Upper lobe of left lung (tissue), 6 donors: ENCODE measurements at places on chromosomes 13 and 19. TPM values are rescaled to one million over a fixed set of nuclear protein-coding genes. Genes with fewer than 3 reads are reported as not detected.
A peak's percentile ranks its signal among the peaks of the same experiment; 100 is the strongest.

Gene DACH1
- 6.1 TPM for total RNA-seq

Gene DKKL1
- total RNA-seq: 0.40 TPM

Gene CAMSAP3
- 22.9 TPM for total RNA-seq

Gene GTF2F1
- total RNA-seq: 53.4 TPM

Gene TLE2
- 94.3 TPM for total RNA-seq

Gene GIPR
- total RNA-seq: 5.3 TPM

DNA sequence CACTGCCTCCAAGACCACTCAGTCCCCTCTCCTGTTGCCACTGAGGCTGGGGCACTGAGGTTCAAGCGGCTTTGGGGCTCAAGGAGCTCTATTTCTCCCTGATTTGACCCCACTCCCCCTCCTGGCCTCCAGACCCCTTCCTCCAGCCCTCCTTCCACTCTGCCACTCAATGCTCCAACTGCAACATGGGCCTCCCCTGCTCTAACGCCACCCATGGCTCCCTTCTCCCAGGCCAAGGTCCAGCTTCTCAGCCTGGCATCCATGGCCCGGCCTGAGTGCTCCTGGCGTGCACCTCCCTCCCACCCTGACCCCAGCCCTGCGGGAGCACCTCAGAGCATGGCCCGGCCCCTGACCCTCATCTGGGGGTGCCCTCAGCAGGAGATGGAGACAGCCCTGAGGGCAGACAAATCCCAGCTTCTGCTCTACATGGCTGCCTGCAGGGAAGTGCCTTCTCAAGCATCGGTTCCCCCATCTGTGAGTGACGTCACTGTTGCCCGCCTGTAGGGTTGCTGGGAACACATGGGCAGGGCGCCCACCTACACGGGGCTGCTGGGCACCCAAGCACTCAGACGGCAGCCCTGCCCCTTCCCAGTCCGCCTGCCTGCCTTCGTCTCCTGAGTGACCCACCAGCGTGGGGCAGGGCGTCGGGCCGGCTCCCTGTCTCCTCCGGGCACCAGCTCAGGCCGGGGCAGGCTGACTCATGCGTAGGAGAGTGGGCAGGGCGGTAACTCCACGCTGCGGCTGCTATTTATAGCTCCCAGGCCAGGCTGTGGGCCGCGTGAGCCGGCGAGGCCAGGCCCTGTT, 1.6 kb upstream of the DIRAS1 start:
- H3K27me3 ChIP-seq: peaks cover 18% of the 10 kb centered on the region
- peaks cover 21% of the 10 kb centered on the region for H3K4me1 ChIP-seq
- no peak overlapping the region for H3K4me3 ChIP-seq

- DNase-seq: no peak
- H3K4me3 ChIP-seq: no peak overlapping the region
- H3K27ac ChIP-seq: no peak overlapping the region
- H3K36me3 ChIP-seq: no peaks in the 10 kb centered on the region
- peaks cover 9% of the 10 kb centered on the region for H3K27me3 ChIP-seq
These were observed 37.8 kb upstream of the ONECUT3 start for GRCh38 chr19:1715540-1715939.

DNA sequence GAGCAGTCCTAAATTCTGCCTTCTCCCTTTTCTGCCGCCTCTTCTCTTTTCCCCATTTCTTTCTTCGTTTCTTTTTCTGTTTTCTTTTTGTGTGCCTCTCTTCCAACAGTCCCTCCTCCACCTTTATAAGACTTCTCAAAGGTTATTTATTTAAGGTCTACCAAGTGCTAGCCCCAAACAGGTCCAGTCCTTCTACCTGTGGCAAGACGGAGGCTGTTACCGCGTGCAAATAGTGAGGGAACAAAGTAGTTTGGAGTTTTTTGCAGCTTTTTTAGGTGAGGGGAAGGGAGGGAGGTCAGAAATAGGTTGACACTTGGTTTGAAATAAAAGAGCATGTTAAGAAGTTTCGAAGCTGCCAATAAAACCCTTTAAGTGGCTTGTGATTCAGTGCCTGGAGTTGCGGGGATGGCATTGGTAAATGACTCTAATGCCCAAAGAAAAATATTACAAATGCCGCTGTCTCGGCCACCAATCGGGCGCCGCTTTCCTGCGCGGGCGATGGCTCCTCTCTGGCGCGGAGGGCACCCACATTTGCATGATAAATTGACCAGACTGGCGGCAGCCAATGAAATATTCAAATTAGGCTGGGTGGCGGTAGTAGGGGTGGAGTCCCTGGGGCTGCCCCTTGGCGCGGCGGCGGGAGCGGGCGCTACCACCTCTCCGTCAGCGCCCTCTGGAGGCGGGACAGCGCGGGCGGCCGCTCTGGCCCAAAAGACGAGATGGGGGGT, 7.5 kb upstream of the TSHZ3 start:
- peaks cover 24% of the 10 kb centered on the region for H3K27me3 ChIP-seq
- peaks cover 19% of the 10 kb centered on the region for H3K4me1 ChIP-seq
- no peak overlapping the region for H3K27ac ChIP-seq

GRCh38 chr19:46821512-46822409, 28.9 kb downstream of the AP2S1 start:
- H3K36me3 ChIP-seq: no peaks in the 10 kb centered on the region
- peaks cover 18% of the 10 kb centered on the region for H3K4me1 ChIP-seq
- peak overlapping the region; percentile 59 for H3K27ac ChIP-seq
- H3K27me3 ChIP-seq: no peaks in the 10 kb centered on the region

DNA sequence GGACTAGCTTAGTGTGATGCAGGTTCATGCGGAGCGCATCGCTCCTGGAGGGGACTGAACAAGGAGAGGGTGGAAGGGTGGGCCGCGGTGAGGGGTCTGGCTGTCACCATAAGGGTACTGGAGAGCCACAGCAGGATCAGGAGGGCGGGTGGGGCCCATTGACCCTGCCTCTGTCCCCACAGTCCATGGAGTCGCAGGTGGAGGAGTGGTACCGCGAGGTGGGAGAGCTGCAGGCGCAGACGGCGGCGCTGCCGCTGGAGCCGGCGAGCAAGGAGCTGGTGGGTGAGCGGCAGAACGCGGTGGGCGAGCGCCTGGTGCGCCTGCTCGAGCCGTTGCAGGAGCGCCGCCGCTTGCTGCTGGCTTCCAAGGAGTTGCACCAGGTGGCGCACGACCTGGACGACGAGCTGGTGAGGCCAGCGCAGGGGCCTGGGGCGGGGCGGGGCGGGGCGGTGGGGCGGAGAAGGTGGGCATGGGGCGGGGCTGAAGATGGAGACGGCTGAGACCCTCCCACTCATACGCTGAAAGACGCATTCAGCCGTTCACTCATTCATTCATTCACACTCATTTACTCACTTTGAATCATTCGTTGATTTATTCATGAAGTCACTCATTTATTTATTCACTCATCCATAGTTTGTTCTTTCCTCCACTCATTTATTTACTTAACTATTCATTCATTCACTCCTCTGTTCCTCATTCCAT, 27.5 kb upstream of the SHKBP1 start:
- H3K27ac ChIP-seq: no peak overlapping the region
- no peak overlapping the region for H3K4me3 ChIP-seq
- H3K27me3 ChIP-seq: peaks cover 6% of the 10 kb centered on the region
- peaks cover 5% of the 10 kb centered on the region for H3K4me1 ChIP-seq
- H3K36me3 ChIP-seq: no peaks in the 10 kb centered on the region

- H3K4me3 ChIP-seq: no peak overlapping the region
- DNase-seq: no peak
- peaks cover 14% of the 10 kb centered on the region for H3K36me3 ChIP-seq
- no peaks in the 10 kb centered on the region for H3K27me3 ChIP-seq
These were observed 2.2 kb upstream of the SERTAD3 start for GRCh38 chr19:40446263-40446784.

GRCh38 chr13:113898391-113898790, 34.5 kb upstream of the GAS6 start:
- H3K4me3 ChIP-seq: no peak overlapping the region
- no peaks in the 10 kb centered on the region for H3K36me3 ChIP-seq
- no peaks in the 10 kb centered on the region for H3K27me3 ChIP-seq

DNA sequence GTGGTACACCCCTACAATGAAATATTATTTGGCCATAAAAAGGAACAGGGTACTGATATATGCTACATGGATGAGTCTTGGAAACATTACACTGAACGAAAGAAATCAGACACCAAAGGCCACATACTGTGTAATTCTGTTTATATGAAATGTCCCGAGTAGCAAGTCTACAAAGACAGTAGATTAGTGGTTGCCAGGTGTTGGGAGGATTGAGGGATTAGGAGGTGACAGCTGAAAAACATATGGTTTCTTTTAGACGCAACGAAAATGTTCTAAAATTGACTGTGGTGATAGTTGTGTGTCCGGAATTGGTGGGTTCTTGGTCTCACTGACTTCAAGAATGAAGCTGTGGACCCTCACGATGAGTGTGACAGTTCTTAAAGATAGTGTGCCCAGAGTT, 35.1 kb downstream of the IL17D start:
- no peak for DNase-seq
- H3K4me1 ChIP-seq: no peaks in the 10 kb centered on the region
- no peak overlapping the region for H3K27ac ChIP-seq
- no peak overlapping the region for H3K4me3 ChIP-seq
- H3K27me3 ChIP-seq: no peaks in the 10 kb centered on the region
- H3K36me3 ChIP-seq: no peaks in the 10 kb centered on the region

GRCh38 chr19:33554821-33555220, 33.2 kb upstream of the PEPD start:
- DNase-seq: no peak
- no peaks in the 10 kb centered on the region for H3K36me3 ChIP-seq
- H3K27me3 ChIP-seq: no peaks in the 10 kb centered on the region
- no peak overlapping the region for H3K4me3 ChIP-seq
- no peaks in the 10 kb centered on the region for H3K4me1 ChIP-seq

DNA sequence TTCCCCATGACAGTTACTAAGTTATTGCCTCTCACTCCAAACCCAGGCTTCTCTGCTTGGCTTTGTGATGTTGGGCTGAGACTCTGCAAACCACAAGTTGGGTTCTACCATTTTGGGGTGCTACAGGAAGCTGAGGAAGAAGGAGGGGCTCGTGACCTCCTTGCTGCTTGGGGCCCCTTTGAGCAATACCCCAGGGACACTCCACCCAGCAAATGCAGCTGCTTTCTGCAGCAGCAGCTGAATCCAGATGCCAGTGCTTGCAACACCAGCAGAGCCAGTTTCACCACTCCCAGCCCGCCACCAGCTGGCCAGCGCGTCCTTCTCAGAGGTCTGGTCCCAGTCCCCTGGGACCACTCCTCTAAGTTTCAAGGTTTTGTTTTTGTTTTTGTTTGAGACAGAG, 22.0 kb upstream of the UBAC2 start:
- DNase-seq: no peak
- H3K4me3 ChIP-seq: no peak overlapping the region
- H3K4me1 ChIP-seq: peaks cover 4% of the 10 kb centered on the region
- H3K27ac ChIP-seq: no peak overlapping the region

GRCh38 chr13:95327190-95327589, 25.9 kb upstream of the ABCC4 start:
- H3K27me3 ChIP-seq: no peaks in the 10 kb centered on the region
- DNase-seq: no peak
- no peak overlapping the region for H3K4me3 ChIP-seq
- H3K27ac ChIP-seq: no peak overlapping the region
